ENCODE measurements at places on chromosomes 4 and X. TPM values are rescaled to one million over a fixed set of nuclear protein-coding genes. Genes with fewer than 3 reads are reported as not detected.

DNA sequence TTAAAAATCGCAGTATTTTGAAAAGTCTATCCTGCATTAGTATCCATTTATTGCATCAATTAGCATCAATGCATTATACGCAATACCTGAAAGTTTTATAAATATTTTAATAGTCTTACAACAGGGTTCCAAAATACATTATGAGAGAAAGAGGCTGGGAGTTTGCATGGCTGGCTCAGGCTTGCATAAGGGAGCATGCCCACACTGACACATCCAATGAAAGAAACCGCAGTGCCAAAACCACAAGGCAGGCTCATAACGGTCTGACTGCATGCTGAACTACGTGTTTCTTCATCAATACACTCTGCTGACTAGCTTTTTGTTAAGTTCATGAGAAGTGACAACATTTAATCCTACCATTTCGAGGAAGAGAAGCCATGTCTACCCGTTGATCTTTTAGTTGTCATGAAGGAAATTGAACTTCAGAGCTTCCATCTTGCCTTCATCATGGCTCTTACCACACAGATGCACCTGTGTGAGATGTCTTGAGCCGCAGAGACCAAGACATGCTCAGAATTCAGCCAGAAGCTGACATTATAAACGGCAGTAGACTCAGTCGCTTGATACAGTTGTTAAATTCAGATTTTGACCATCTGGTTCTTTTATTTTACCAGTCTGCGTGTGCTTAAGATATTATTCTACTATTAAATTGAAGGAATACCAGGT, 168.8 kb upstream of the FRG1 start:
- no peak overlapping the region for H3K27ac ChIP-seq
- no peak overlapping the region for H3K4me3 ChIP-seq
- H3K4me1 ChIP-seq: no peaks in the 10 kb centered on the region
- H3K27me3 ChIP-seq: no peaks in the 10 kb centered on the region
- H3K36me3 ChIP-seq: no peaks in the 10 kb centered on the region

GRCh38 chrX:105265093-105265492, 44.6 kb upstream of the TEX13A start:
- H3K27ac ChIP-seq: no peak overlapping the region
- H3K27me3 ChIP-seq: no peaks in the 10 kb centered on the region

DNA sequence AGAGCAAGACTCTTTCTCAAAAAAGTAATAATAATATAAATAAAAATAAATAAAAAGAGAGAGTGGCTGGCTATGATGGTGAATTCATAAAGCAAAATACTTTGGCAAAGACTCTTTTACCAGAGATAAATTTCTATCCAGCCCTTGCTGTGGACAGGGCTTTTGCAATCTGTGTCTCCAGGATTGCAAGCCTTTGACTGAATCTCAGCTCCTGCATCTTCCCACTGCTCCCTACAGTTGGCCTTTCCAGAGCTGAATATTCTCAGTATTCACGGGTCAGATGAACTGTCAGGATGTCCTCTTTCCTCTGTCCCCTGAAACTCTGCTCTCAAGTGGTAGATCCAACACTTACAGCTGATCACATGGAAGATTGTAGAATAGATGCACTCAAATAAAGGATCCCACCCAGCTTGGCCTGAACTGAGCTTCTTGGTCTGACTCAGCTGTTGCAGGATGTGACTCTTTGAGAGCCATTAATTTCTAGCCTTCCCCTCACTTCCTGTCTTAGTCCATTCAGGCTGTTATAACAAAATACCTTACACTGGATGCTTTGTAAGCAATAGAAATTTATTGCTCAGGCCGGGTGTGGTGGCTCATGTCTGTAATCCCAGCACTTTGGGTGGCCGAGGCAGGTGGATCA, 123.4 kb upstream of the GUCY1A1 start:
- H3K36me3 ChIP-seq: no peaks in the 10 kb centered on the region
- H3K27me3 ChIP-seq: no peaks in the 10 kb centered on the region
- H3K27ac ChIP-seq: peak overlapping the region; percentile 28
- DNase-seq: no peak
- H3K4me3 ChIP-seq: no peak overlapping the region

- H3K36me3 ChIP-seq: no peaks in the 10 kb centered on the region
- no peaks in the 10 kb centered on the region for H3K4me1 ChIP-seq
- H3K4me3 ChIP-seq: no peak overlapping the region
- no peaks in the 10 kb centered on the region for H3K27me3 ChIP-seq
Observed at GRCh38 chr4:64911846-64912245, 502.6 kb upstream of the TECRL start.

DNA sequence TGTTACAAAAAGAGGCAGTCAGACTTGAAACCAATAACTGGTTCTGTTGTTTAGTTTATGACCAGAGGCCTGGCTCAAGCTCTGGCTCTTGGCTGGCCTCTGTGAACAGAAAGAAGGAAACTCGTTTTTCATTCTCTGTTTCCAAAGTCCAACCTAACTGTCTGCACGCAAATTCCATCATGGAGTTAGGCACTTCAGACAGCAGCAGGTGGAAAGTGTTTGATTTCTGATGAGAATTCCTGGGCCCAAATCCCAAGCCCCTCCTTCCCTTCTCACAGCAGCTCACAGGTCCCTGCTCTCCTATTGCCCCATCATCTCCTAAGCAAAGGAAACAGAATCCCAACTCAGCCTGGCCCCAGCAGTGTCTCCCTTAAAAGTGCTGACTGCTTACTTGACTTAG, 42.8 kb upstream of the FGF16 start:
- H3K27ac ChIP-seq: no peak overlapping the region
- H3K36me3 ChIP-seq: no peaks in the 10 kb centered on the region
- H3K4me3 ChIP-seq: no peak overlapping the region
- no peaks in the 10 kb centered on the region for H3K27me3 ChIP-seq

GRCh38 chrX:32524385-32524784, 687.0 kb downstream of the DMD start:
- H3K36me3 ChIP-seq: no peaks in the 10 kb centered on the region
- H3K27me3 ChIP-seq: no peaks in the 10 kb centered on the region
- no peaks in the 10 kb centered on the region for H3K4me1 ChIP-seq
- H3K27ac ChIP-seq: no peak overlapping the region
- no peak overlapping the region for H3K4me3 ChIP-seq
- DNase-seq: no peak

GRCh38 chr4:83231620-83232076, 53.0 kb downstream of the COQ2 start:
- no peak overlapping the region for H3K4me3 ChIP-seq
- H3K36me3 ChIP-seq: no peaks in the 10 kb centered on the region
- no peak overlapping the region for H3K27ac ChIP-seq

- peak; percentile 85 for DNase-seq
- no peaks in the 10 kb centered on the region for H3K27me3 ChIP-seq
- peak overlapping the region; percentile 28 for H3K27ac ChIP-seq
- no peak overlapping the region for H3K4me3 ChIP-seq
- no peaks in the 10 kb centered on the region for H3K36me3 ChIP-seq
Observed at GRCh38 chrX:65587616-65588526, 53.3 kb upstream of the LAS1L start.

DNA sequence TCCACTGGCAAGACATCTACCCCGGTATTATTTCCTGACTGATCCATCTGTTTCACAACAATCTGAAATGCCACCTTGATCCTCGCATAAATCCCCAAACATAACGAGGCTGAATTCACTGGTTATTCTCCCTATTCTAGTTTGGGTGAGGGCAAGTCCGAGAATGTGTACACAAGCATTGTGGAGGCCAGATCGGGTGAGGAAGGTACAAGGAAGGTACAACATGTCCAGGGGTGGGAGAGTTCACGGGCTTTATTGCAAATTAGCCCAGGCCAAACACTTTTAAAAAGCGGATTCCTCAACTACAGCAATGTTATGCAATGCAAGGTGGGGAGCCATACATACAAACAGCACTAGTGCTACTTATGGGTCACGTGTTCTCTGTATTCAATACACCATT, 82.0 kb upstream of the STS start:
- no peaks in the 10 kb centered on the region for H3K27me3 ChIP-seq
- no peaks in the 10 kb centered on the region for H3K36me3 ChIP-seq
- H3K4me3 ChIP-seq: no peak overlapping the region
- no peak for DNase-seq
- H3K27ac ChIP-seq: no peak overlapping the region

The TMEM129 gene
- total RNA-seq: 36.8 TPM

Data from left lung (tissue), 14 donors.